Colonic mucosa (tissue), 4 donors: ENCODE measurements at places on chromosomes 12 and 14.
A peak's percentile ranks its signal among the peaks of the same experiment; 100 is the strongest.

GRCh38 chr14:105487986-105488777, 1.5 kb downstream of the CRIP1 start:
- DNase-seq, result peak; percentile 86

- DNase-seq, result no peak
These were observed 405.7 kb downstream of the TRHDE start for GRCh38 chr12:72677846-72678245.

DNA sequence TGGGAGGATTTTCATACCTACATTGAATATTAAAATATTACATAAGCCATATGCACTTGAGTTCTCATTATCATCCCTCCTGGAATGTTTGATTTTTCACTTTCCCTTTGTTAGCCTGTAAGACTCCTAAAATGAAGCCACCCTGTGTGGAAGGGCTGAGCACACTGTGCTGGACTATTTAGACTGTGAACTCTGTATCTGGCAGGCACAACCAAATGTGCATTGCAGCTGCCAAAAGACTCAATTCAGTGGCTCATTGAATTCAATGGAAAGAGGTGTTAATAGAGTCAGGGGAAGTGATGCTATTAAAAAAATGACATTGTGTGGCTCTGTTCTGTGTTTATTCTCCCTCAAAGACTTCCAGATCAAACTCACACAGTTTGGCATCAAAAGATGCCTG, 111.1 kb downstream of the SMOC1 start:
- DNase-seq, result no peak

DNA sequence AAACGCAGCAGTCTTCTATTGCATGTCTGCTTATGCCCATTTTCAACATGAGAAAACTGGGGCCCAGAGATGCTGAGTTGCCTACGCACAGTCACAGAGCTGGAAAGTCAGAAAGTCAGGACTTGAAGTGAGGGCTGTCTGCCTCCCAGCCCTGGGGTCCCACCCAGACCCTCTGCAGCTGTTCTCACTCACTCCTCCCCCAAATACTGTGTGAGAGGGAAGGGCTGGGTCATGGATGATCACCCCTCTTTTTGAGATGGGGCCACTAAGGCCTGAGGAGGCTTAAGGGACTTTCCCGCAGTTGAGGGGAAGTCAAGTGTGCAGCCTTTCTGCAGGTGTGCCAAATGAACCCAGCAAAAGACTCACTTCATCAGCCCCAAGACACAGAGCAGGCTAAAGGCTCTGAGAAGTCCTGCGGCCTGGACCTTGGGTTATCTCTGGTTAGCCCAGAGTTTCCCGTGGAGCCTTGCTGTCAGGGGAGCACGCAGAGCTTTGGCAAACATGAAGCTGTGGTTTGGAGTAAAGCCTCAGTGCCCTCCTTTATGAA, 18.7 kb downstream of the DTX1 start:
- no peak for DNase-seq

GRCh38 chr12:114664651-114665320, 19.2 kb downstream of the TBX3 start:
- no peak for DNase-seq

DNA sequence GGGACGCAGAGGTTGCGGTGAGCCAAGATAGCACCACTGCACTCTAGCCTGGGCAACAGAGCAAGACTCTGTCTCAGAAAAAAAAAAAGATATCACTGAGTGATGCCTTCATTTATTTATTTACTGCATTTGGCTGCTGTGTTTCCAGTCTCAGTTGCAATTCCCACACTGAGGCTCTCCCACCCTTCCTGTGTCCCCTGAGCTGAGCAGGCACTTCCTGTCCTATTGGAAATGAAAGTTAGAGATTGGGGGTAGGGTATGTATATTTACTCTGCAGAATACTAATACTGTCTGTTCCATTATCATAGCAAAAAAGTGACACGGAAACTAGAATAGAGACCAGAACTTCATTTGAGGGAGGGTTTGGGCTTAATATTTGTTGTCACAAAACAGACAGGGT, 1.6 kb upstream of the RBMS2 start:
- no peak for DNase-seq

DNA sequence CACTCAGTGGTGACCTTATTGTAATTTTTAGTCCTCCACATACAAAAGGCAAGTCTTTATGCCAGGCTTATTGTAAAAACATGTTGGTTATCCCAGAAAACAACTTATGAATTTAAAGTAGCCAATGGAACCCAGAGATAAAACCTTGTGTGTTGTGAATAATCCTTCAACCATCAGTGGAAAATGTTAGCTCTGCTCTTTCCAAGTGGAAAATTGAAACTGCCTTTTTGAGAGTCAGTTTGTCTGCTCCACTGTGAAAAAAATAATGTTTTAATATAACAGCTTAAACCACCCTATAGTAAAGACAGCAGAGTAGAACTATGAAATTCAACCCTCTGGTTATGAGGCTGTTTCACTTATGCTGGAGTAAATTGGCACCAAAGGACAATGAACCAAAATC, 112.0 kb downstream of the TTLL5 start:
- no peak for DNase-seq

- no peak for DNase-seq
These were observed 66.7 kb downstream of the PTPN21 start for GRCh38 chr14:88488081-88488480.

GRCh38 chr12:75592086-75592485, 80.7 kb upstream of the KRR1 start:
- DNase-seq, result no peak

DNA sequence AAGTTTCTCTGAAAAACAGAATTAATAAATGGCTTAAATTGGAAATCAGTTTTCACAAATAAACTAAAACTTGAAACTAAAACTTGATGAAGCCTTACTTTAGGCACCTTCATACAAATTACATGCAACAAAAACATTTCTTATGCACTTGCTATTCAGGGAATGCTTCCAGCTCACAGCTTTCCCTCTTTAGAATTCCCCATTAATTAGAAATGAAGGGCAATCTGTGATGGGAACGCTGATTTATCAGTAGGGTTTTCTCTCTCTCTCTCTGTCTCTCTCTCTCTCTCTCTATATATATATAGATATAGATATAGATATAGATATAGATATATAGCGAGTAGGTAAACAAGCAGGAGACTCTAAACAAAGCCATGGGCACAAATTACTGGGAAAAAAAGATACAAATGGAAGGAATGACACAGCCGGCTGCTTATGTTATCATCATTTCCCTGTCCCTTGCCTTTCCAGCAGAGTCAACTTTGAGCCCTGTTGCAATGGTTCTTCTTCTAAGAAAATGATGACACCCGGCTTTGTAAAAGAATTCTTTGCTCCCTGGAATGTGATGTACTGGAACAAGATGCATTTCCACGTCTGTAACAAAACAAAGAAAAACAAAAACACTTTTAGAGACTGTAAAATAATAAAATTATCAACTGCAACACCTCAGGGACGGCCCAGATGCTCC, 1121.6 kb upstream of the TMEM132C start:
- no peak for DNase-seq

DNA sequence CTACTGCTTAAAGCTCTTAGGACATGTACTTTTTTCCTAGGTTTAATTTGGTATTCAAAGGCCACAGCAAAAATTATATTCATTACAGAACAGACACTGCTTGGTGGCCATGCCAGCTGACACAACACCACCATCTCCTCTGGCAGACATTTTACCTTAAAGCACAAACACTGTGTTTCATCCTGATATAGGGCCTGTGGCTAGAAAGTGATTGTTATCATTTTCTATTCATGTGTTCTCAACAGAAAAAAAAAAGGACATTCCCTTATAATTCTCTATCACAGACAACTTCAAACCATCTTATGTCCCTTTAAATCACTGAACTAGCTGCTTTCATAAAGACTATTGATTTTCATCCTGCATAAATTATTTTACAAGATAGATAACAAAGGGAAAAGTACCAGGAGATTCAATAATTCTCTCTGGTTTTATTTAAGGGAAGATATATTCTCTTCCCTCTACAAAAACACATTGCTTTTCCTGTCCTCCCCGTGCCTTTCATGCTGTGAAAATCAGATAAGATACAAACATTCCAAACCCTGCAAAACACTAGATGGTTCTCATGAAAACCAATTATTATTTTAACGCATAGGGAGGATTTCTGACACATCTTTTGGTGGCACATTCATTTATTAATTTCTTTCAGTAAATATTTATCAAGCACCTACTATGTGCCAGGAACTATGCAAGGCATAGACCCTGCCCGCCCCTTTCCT, 139.3 kb upstream of the TMCC3 start:
- DNase-seq, result no peak

GRCh38 chr12:77319166-77319565, 253.8 kb upstream of the E2F7 start:
- no peak for DNase-seq

- DNase-seq, result peak; percentile 89
These were observed 165.8 kb downstream of the EMP1 start for GRCh38 chr12:13362260-13362841.
